ENCODE measurements at places on chromosomes 16 and 17. TPM values are rescaled to one million over a fixed set of nuclear protein-coding genes. Genes with fewer than 3 reads are reported as not detected.
A peak's percentile ranks its signal among the peaks of the same experiment; 100 is the strongest.

- H3K27me3 ChIP-seq = no peaks in the 10 kb centered on the region
- no peak overlapping the region for H3K27ac ChIP-seq
- no peak for DNase-seq
- H3K4me3 ChIP-seq = no peak overlapping the region
- H3K4me1 ChIP-seq = peaks cover 2% of the 10 kb centered on the region
Observed at GRCh38 chr16:18948372-18949020, 22.3 kb upstream of the SMG1 start.

DNA sequence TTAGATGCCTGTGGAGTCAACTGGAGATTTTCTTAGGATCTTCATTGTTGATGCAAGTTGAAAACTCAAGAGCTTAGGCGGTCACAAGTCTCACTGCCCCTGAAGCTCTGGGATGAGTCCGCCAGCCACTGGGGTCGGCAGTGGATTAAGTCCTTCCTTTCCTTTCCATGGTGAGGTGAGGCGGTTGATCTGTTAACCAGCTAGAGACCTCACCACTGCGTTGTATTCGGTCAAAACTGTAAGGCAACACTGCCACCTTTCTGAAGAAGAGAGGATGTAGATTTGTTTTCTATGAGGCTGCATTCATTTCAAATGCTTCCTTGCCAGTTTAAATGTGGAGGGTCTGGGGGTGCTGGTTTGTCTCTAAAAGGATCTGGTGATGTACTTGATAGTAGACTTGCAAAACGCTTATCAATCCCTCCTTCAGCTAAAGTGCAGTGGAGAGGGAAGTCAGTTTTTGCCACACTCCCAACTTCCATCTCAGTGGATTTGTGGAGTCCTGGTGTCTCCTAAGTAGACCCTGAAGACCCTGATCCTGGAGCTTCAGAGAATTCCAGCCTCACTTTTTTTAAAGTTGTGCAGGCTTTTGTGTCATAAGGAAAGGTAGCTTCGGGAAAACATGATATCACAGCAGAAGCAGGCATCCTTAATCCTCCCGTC is 1.7 kb downstream of the MYOCD start:
- H3K4me1 ChIP-seq = peaks cover 7% of the 10 kb centered on the region
- no peak for DNase-seq
- H3K36me3 ChIP-seq = no peaks in the 10 kb centered on the region
- no peak overlapping the region for H3K27ac ChIP-seq
- peaks cover 37% of the 10 kb centered on the region for H3K27me3 ChIP-seq
- no peak overlapping the region for H3K4me3 ChIP-seq

FOXN1 gene
- polyA plus RNA-seq = 0.66 TPM

GRCh38 chr17:57652811-57653210 is 92.3 kb downstream of the CCDC182 start:
- H3K27me3 ChIP-seq = no peaks in the 10 kb centered on the region
- H3K36me3 ChIP-seq = no peaks in the 10 kb centered on the region
- no peak overlapping the region for H3K27ac ChIP-seq
- H3K4me3 ChIP-seq = no peak overlapping the region
- peaks cover 5% of the 10 kb centered on the region for H3K4me1 ChIP-seq
- no peak for DNase-seq

GRCh38 chr17:21677911-21678310 is 14.4 kb upstream of the KCNJ18 start:
- no peaks in the 10 kb centered on the region for H3K4me1 ChIP-seq
- no peaks in the 10 kb centered on the region for H3K36me3 ChIP-seq
- H3K27ac ChIP-seq = no peak overlapping the region
- H3K4me3 ChIP-seq = no peak overlapping the region
- DNase-seq = no peak

MYH11 gene
- not detected for polyA plus RNA-seq

DNA sequence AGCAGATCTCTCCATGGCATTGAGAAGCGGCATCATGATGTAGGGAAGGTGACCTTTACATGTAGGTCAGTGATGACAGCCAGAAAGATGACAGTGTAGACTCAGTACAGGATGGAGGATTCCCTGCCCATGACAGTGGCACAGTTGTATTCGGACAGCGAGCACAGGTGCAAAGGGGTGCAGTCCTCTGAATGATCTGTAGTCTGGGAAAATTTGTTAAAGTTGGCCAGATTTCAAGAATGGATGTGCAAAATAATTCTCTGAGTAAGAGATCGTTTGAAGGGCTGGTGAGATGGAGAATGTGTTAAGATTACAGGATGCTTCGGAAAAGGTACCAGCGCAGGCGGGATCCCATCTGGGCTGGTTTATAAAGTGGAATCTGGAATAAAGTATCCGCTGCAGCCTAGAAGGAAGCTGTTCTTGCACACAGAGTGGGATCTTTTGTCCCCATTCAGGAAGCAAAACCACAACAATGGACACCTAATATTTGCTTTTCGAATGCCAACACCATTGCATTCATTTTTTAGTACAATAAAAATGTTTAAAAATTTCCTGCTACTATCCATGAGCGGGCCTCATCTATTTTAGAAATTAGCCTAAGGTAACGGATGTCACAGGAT is 101.2 kb downstream of the RPTOR start:
- H3K36me3 ChIP-seq = peaks cover 2% of the 10 kb centered on the region
- H3K4me3 ChIP-seq = no peak overlapping the region
- no peak overlapping the region for H3K27ac ChIP-seq
- no peaks in the 10 kb centered on the region for H3K27me3 ChIP-seq
- peaks cover 14% of the 10 kb centered on the region for H3K4me1 ChIP-seq

LAT gene
- 1.2 TPM for polyA plus RNA-seq

METRN gene
- 42.1 TPM for polyA plus RNA-seq

TPPP3 gene
- 0.96 TPM for polyA plus RNA-seq

- peaks cover 14% of the 10 kb centered on the region for H3K4me1 ChIP-seq
- DNase-seq = no peak
- no peak overlapping the region for H3K27ac ChIP-seq
- H3K4me3 ChIP-seq = no peak overlapping the region
- H3K36me3 ChIP-seq = peaks cover 16% of the 10 kb centered on the region
Observed at GRCh38 chr17:17706140-17707060, 25.1 kb downstream of the RAI1 start.

DNA sequence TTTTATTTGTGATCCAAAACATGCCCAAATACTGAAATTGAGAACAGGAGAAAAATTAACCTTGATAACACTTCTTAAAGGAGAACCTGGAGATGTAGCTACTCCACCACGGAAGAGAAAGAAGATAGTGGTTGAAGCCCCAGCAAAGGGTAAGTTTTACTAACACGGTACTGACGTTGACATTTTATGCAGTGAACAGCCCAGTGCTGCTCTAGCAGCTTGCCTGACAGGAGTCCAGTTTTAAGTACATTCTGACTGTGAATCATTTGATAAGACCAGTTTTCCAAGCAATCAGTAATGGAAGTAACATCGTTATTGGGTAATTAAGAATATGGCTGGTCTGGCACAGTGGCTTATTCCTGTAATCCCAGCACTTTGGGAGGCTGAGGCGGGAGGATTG is 6.5 kb downstream of the ORC6 start:
- H3K27ac ChIP-seq = no peak overlapping the region
- peaks cover 9% of the 10 kb centered on the region for H3K36me3 ChIP-seq
- no peak overlapping the region for H3K4me3 ChIP-seq
- no peaks in the 10 kb centered on the region for H3K27me3 ChIP-seq
- peaks cover 8% of the 10 kb centered on the region for H3K4me1 ChIP-seq

DNA sequence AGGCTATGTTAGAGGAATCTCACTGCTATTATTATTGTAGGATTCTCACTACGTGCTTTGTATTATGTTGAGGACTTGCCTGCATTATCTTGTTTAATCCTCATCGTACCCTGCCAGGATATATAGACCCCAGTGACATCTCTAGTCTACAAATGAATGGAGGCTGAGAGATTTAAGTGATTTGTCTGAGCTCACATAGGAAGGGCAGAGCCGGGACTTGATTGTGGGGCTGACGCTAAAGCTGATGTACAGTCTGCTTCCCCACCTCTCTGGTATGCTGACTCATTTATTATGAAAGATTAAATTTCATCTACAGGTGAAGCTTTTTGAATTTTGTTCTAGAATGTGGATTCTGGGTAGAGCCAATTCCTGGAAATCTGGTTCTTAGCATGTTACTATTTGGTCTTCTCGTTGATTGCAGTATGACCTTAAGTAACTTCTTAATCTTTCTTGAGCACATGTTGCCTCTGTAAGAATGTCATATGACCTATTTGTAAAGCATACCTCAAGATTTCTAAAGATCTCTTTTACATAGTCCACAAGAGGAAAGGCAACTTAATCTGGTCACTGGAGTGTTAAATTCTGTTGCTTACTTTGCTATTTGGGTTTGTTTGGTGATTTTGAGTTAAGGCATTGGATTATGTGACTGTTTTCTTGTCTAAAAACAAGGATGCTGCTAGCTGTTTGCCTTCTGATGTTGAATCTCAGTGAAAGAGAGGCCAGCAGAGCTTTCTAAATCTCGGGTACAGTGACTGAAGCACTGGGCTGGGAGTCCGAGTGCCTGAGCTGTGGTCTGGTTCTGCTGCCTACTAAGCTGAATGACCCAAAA is 12.4 kb downstream of the METTL9 start:
- no peaks in the 10 kb centered on the region for H3K36me3 ChIP-seq
- no peak for DNase-seq
- H3K27ac ChIP-seq = peak overlapping the region; percentile 33

SPATA32 gene
- polyA plus RNA-seq = not detected

Measured in keratinocyte (primary cell).